ENCODE measurements at places on chromosomes 6 and 20. TPM values are rescaled to one million over a fixed set of nuclear protein-coding genes. Genes with fewer than 3 reads are reported as not detected.

DNA sequence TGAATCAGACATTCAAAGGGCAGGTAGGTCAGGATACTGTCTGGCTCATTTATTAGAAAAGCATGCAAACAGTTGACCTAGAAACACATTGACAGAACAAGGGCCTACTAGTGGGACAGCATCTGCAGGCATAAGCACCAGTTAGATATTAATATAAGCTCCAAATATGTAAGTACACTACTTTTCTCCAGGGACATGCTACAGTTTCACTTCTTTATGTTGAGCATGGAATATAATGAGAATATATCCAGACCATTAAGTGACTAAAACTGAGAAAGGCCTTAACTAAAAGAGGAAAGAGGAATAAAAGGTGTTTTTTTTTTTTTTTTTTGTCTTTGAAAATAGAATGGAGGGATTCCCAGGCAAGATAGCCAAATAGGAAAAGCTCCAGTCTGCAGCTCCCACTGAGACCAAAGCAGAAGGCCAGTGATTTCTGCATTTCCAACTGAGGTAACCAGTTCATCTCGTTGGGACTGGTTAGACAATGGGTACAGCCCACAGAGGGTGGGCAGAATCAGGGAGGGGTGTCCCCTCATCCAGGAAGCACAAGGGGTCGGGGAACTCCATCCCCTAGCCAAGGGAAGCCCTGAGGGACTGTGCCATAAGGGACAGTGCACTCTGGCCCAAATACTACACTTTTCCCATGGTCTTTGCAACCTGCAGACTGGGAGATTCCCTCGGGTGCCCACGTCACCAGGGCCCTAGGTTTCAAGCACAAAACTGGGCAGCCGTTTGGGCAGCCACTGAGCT is 251.6 kb downstream of the PHF3 start:
- no peak overlapping the region for H3K4me3 ChIP-seq
- H3K4me1 ChIP-seq: no peaks in the 10 kb centered on the region
- H3K36me3 ChIP-seq: no peaks in the 10 kb centered on the region
- H3K27me3 ChIP-seq: no peaks in the 10 kb centered on the region
- no peak overlapping the region for H3K27ac ChIP-seq

- H3K4me3 ChIP-seq: peak overlapping the region; percentile 25
- DNase-seq: no peak
- no peaks in the 10 kb centered on the region for H3K27me3 ChIP-seq
- H3K4me1 ChIP-seq: peaks cover 8% of the 10 kb centered on the region
- peak overlapping the region; percentile 10 for H3K27ac ChIP-seq
- H3K36me3 ChIP-seq: no peaks in the 10 kb centered on the region
Measured at GRCh38 chr6:138593124-138593877, 94.0 kb upstream of the NHSL1 start.

DNA sequence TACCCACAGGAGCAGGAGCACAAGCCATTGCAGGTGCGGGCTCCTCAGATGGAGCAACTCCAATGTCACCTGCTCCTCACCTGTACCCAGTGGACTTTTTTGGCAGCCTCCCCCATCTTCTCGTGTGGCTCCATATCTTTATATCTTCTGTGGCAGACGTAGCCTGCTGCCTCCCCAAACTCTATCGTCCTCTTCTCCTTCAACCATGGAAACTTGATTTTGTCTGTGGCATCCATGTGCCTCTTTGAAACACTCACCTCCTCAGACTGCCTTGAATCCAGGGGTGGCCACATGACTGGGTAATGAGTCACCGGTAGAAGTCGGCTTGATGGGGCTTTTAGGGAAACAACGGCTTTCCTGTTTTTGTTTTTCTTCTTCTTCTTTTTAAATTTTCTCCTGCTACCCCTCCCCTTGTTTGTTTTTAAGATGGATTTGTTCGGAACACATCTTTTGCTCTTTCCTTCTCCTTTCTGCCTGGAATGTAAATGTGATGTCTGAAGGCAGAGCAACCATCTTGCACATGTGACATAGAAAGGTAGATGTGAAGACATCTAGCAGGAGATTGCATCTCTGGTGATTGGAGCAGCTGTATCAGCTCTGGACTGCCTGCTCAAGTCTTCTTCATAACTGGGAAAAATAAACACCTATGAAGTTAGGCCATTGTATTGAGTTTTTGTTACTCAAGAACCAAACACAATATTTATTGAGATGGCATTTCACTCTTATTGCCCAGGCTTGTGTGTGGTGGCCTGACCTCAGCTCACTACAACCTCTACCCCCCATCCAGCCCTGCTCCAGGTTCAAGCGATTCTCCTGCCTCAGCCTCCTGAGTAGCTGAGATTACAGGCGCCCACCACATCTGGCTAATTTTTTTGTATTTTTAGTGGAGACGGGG is 69.9 kb upstream of the DDR1 start:
- H3K36me3 ChIP-seq: no peaks in the 10 kb centered on the region
- no peak overlapping the region for H3K27ac ChIP-seq
- H3K4me3 ChIP-seq: no peak overlapping the region
- no peaks in the 10 kb centered on the region for H3K27me3 ChIP-seq
- no peak for DNase-seq

DNA sequence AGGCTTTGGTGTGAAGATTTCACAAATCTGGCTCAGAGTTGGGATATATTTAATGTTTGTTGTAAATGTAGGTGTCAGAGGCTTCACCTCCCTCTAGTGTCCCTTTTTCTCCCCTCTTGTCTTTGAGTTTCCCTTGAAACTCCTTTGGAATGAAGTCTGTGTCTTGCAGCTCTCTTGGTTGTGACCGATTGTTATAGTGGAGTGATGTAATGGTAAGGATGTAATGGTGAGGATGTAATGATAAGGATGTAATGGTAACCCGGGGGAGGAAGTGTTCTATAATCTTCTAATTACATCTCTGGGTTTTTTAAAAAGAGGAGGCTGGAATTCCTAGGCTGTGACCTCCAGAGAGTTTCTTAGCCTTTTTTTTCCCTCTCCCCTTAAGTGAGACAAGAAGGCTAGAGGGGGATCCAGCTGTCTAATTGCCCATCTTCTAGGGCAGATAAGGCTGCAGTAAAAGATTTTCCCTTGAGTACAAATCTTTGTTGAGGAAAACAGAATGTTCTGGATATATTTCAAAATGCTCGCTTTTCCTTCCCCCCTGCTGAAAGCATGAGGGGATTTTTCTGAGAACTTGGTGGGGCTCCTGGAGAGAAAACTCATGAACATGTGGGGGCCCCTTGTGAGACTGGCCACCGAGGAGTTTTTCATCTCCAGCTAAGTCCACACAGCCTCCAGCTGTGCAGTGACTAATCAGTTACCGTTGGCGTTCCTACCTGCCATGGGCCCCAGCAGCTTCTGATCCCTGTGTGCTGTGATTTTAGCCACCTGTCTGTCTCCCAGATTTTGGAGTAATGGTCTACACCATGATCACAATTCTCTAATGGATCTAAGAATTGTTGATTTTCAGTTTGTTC is 156.7 kb upstream of the PMEPA1 start:
- no peak for DNase-seq
- H3K27me3 ChIP-seq: no peaks in the 10 kb centered on the region
- H3K36me3 ChIP-seq: no peaks in the 10 kb centered on the region
- no peaks in the 10 kb centered on the region for H3K4me1 ChIP-seq
- no peak overlapping the region for H3K4me3 ChIP-seq

DNA sequence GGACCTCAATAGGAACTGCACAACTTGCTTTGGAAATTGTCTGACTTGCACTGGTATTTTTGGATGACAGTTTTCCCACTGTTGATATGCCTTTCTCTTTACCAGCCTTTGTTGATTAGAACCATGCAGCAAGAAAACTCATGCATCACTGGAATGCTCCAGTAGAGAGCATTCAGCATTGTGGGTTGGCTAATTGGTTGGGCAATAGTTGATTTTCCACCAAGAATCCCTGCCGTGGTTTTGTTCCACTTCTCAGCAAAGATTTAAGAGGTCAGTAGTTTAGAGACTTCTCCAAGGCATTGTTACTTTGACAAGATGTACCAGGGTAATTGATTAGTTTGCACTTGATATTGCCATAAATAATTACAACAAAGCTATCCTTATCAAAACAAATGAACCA is 260.0 kb downstream of the DHX35 start:
- no peak overlapping the region for H3K4me3 ChIP-seq
- H3K4me1 ChIP-seq: no peaks in the 10 kb centered on the region
- no peaks in the 10 kb centered on the region for H3K27me3 ChIP-seq
- DNase-seq: no peak
- no peak overlapping the region for H3K27ac ChIP-seq
- H3K36me3 ChIP-seq: no peaks in the 10 kb centered on the region

The MAS1 gene
- total RNA-seq: 0.02 TPM

The CST3 gene
- total RNA-seq: 81.9 TPM

The EYA2 gene
- total RNA-seq: 0.74 TPM

The CTCFL gene
- total RNA-seq: 0.90 TPM
